ENCODE measurements at places on chromosomes 1 and 21.

- DNase-seq: no peak
Observed at GRCh38 chr1:70288166-70288565, 66.4 kb downstream of the ANKRD13C start.

DNA sequence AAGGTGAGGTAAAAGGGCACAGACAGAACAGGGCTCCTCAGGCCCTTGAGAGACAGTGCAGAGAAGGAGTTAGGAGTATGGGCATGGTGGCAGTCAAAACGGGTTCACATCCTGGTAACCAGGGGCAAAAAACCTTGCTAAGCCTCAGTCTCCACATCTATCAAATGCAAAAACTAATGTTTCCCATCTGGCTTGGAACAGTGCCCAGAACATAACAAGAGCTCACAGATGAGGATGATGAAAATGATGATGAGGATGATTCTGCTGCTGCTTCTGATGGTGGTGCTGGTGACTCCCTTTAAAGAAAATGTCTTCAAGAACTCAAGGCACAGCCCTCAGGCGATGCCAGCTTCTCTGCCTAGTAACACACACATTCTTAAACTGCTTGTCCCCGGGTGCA is 24.1 kb downstream of the HHIPL2 start:
- DNase-seq: no peak

- no peak for DNase-seq
Observed at GRCh38 chr1:228283043-228283371, 75.2 kb downstream of the OBSCN start.

GRCh38 chr1:93615582-93616150 is 66.0 kb downstream of the BCAR3 start:
- peak; percentile 75 for DNase-seq

DNA sequence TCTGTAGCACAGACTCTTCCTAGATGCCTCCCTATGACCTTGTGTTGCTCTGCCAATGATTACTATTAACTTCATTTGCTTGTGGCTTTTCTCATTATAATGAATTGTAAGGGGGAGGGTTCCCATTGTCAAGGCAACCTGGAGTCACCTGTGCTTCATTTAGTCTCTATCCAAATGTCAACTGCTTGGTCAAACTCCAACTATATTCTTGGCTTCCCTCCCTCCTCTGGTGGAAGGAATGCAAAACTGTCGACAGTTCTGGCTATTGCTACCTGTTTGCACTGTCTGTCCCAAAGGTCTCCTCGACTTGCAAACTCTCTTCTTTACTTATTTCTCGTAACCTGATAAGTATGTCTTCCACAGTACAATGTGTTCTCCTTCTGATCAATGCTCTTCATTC is 100.3 kb downstream of the CACNA1E start:
- no peak for DNase-seq

GRCh38 chr1:210129759-210130158 is 102.8 kb upstream of the SERTAD4 start:
- no peak for DNase-seq

DNA sequence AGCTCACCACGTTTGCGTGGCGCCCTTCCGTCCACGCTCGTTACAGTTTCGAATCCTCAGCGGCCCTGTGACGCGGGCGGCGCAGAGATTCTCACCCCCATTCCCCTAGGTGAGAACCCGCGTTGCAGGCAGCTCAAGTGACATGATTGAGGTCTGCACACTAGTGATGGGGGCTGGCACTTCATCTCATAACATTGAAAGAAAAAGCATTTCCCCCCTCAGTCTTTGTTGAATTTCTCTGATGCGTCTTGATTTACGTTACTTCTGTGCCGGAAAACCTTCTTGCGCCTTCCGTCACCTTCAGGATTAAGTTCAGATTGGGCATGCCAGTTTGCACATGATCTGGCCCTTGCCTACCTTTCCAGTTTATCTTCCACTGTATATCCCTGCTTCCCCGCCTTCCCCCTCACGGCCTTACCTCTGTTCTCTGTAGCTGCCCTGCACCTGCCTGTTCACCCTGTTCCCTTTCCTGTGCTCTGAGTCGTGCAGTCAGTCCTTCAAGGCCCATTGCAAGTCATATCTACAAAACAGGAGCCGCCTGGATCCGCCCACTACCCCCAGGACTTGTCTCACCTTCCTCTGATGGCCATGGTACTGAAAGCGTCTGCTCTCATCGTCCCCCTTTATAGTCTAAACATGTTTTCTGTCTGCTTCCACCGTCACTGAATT is 1.1 kb downstream of the CTPS1 start:
- peak; percentile 33 for DNase-seq

DNA sequence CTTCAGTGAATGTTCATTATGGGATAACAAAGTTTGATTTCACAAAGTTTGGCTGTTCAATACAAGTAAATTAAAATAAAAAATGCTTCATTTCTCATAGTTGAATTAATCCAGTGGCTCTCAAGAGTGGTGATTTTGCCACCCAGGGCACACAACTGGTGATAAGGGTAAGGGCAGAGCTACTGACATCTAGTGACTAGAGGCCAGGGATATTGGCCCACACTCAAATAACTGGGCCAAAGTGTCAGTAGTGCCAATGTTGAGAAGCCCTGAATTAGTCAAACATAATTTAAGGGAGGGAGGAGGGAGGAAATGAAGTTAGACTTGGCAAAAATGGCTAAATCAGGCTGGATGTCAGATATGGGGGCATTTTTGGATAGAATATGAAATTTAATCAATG is 880.5 kb upstream of the ADGRL4 start:
- no peak for DNase-seq

- peak; percentile 47 for DNase-seq
Observed at GRCh38 chr1:10960411-10961299, 51.8 kb upstream of the TARDBP start.

- peak; percentile 94 for DNase-seq
Observed at GRCh38 chr1:177984136-177984525, 14.3 kb upstream of the SEC16B start.

- peak; percentile 66 for DNase-seq
Observed at GRCh38 chr1:198486903-198487302, 53.6 kb downstream of the ATP6V1G3 start.

- no peak for DNase-seq
Observed at GRCh38 chr1:193712392-193712791, 526.0 kb upstream of the B3GALT2 start.

- peak; percentile 22 for DNase-seq
Observed at GRCh38 chr1:207261971-207262370, 59.5 kb upstream of the CD55 start.

DNA sequence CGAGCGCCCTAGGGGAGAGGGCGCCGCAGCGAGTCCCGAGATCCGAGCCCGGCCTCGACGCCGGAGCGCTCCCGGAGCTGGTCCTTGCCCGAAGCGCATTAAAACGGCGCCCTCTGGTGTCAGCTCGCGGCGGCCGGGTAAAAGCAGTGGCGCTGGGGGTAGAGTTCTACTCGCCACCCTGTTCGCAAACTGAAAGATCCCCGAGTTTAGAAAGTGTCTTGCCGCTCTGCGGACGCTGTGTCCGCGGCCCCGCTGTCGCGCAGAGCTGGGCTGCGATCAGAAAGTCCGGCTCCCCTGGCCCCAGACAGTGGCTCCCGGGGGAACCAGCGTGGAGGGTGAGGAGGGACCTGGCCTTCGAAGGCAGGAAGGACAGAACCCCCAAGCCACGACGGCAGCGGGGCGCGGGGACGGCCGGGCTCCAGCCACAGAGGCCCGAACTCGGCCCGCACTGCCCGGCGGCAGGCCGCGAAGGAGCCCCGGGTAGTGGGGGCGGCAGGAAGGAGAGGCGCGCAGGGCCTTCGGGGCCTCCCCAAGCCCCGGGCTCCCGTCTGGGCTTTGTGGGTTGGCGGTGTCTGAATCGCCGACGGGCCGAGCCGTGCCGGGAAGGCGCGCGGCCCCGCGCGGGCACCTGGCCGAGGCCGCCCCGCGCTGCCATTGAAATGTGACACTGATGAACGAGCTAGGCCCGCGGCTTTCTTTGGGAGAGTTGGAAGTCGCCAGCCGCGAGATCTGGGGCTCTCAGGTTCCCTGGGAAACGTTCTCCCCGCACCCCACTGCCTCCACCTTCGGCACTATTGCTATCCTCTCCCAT is 39.1 kb upstream of the NFIA start:
- DNase-seq: peak; percentile 48

DNA sequence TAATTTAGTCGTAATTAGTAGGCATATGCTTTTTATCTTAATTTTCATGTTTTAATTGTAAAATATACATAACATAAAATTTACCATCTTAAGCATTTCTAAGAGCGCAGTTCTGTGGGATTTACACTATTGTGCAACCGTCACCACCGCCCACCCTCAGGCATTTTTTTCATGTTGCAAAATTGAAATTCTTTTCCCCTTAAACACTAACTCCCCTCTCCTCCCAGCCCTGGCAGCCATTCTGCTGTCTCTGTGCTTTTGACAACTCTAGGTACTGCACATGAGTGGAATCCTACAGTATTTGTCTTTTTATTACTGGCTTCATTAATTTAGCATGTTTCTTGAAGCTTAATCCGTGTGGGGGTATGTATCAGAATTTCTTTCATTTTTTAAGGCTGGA is 7.8 kb downstream of the PIK3CD start:
- peak; percentile 89 for DNase-seq

- DNase-seq: no peak
Observed at GRCh38 chr1:100089082-100089481, 43.6 kb downstream of the SASS6 start.

DNA sequence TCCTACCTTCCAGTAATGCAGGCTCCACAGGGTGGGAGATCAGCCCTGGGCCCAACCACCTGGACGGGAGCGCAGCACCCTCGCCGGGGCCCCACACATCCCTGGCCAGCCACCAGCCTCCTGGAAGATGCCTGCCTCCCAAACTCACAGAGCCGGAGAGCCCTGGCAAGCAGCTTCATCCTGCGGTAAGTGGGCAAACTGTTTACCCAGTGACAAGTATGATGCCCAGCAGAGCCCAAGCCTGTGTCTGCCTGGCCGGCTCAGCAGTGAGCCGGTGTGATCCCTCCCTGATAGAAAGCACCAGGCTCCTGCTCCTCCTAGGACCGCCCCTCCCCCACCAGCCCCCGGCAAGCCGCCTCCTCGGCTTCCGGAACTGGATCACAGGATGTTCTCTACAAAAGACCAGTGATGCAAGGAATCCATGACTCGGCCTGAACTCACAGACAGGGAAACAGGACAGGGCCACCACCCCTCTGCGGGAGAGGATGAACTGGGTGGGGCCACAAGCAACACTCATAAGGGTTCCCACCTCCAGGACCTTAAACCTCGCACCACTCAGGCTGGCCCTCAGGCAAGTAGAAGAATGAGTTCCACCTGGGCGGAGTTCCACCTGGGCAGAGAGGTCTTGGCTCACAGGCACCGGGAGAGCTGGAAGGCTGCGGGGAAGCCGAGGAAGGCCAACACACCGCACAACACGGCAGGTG is 7.9 kb downstream of the ACOT7 start:
- peak; percentile 89 for DNase-seq

- peak; percentile 43 for DNase-seq
Observed at GRCh38 chr1:160748878-160749269, 9.8 kb downstream of the SLAMF7 start.

DNA sequence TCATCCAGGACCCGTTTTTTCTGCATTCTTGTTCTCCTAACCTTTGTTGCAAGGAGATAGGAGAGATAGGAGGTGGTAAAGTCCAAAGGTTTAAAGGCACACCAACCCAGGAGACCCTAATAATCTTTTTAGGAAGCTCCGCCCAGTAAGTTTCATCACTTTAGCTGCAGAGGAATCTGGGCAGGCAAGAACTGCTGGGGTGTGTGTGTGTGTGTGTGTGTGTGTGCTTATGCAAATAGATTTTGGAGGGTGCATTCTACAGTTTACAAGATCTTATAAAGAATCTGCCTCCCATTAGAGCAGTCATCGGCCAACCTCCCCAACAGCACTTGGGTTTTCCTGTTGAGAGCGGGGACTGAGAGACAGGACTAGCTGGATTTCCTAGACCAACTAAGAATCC is 3.9 kb upstream of the IL10 start:
- DNase-seq: no peak

- no peak for DNase-seq
Observed at GRCh38 chr1:89736937-89737733, 83.7 kb upstream of the LRRC8D start.

DNA sequence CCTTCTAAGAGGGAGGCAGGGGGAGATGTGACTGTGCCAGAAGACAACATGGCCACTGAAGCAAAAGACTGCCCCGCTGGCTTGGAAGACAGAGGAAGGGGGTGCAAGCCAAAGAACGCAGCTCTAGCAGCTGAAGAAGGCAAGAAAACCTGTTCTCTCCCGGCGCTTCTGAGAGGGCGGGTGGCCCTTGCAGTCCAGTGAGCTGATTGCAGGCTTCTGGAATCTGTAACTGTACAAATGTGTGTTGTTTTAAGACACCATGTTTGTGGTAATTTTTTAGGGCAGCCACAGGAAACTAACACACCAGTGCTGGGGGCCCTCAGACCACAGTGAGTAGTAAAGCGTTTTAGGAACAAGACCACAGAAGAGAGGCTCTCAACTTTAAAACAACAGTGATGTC is 47.0 kb downstream of the CD46 start:
- DNase-seq: peak; percentile 58

GRCh38 chr1:65066766-65067490 is 81.1 kb upstream of the AK4 start:
- peak; percentile 62 for DNase-seq

GRCh38 chr1:184828369-184828717 is 73.7 kb upstream of the EDEM3 start:
- DNase-seq: no peak

DNA sequence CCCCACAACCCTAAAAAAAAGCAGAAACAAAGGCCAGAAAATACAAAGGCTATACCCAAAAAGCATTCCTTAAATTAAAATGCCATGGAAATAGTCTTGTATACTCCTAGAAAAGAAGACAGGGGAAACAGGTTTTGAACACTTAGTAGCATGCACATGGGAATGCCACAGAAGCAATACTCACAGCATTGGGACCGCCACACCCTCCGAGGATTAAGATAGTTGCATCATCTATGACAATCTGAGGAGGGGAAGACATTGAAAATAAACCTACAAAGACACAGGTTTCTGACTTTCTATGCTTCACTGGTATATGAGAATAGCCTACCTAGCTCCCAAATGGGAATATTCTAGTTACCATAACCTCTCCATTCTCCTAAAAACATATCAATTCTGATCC is 15.9 kb upstream of the CPLANE2 start:
- DNase-seq: no peak

GRCh38 chr1:219331424-219331823 is 157.7 kb downstream of the LYPLAL1 start:
- no peak for DNase-seq

GRCh38 chr1:201013031-201013485 is 10.5 kb downstream of the KIF21B start:
- DNase-seq: no peak

DNA sequence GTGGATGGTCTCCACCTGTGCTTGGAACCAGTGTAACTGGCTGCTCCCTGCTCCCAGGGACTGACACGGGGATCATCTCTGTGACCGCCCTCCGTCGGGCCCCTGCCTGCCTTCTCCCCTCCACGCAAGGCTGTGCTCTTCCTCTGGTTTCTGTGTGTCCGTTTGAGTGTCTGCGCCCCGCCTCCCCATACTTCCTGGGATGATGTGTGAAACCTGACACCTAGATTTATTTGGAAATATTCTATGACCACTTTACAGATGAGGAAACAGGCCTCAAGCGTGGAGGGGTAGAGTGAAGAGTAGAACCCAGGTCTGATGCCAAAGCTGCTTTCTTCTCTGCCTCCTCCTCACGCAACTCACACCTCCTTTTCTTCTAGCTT is 24.3 kb downstream of the LDLRAP1 start:
- DNase-seq: no peak

- DNase-seq: no peak
Observed at GRCh38 chr1:40782371-40782956, 1.1 kb upstream of the KCNQ4 start.
